Stimulated activated CD4-positive, alpha-beta T cell treated with anti-CD3 and anti-CD28 coated beads, Interleukin-15, amount 100 ng/mL, for 1 hour (primary cell): ENCODE measurements at places on chromosomes 1 and 21.

DNA sequence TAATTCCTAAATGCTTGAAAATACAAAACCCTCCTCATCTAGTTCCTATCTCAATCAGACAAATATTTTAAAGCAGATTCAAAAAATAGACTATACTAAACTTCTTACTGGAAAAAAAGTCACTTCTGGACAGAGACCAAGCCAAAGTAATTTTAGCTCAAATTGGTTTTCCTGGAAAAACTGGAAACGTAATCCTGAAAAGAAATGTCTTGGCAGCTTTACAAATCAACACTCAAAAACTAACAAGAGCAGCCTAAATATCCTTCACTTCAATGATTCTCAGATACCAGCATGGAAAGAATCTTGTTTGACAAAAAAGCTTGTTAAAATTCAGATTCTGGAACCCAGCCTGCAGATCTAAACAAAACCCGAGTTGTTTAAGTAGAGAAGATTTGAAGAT is 9.1 kb upstream of the GPR88 start:
- DNase-seq = no peak

- no peak for DNase-seq
Observed at GRCh38 chr1:39952359-39953110, 2.4 kb upstream of the MFSD2A start.

- DNase-seq = no peak
Observed at GRCh38 chr1:159750621-159751020, 30.1 kb upstream of the DUSP23 start.

GRCh38 chr1:6935361-6935883 is 150.2 kb downstream of the CAMTA1 start:
- DNase-seq = no peak

DNA sequence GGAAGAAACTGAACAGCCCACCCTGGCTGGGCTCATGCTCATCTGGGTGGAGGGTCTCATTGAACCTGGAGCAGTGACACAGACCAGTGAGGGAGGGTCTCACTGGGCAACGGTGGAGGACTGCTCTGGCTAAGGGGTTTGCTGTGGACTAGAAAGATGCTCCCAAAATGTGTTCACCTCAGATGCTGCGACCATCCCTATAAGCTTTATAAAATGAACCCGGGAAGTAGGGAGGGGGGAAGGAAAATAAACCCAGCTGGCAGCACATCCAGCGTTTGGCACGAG is 34.5 kb upstream of the LBR start:
- DNase-seq = no peak
